ENCODE measurements at places on chromosomes 1 and 21. TPM values are rescaled to one million over a fixed set of nuclear protein-coding genes. Genes with fewer than 3 reads are reported as not detected.

The SLAMF8 gene
- 5.7 TPM for polyA plus RNA-seq

The CA6 gene
- not detected for polyA plus RNA-seq

The YOD1 gene
- 1.6 TPM for polyA plus RNA-seq

The ADSS2 gene
- 26.3 TPM for polyA plus RNA-seq

DNA sequence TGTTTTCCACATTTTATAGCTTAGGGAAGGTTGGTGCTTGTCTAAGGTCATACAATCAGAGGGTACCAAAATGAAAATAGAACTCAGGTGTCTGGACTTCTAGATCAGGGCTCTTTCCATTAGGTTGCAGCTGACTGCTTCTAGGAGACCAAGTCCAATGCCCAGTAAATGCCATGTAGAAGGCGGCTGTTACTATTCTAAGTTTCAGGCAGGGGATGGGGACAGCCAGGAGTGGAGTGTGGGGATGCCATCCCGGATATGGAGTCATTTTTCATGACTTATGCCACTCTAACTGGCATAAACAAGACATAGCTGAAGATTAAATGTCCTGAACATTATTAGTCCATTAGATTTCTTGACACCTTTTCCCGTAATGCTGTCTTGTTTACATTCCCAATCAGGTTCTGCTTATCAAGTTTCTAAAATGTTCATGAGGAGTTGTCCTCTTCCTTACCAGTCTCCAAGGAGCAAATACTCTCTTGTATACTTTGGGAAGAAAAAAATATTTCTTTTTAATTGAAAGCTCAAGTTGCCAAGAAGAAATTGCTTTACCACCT lies 31.5 kb downstream of the XCL1 start:
- DNase-seq: no peak

DNA sequence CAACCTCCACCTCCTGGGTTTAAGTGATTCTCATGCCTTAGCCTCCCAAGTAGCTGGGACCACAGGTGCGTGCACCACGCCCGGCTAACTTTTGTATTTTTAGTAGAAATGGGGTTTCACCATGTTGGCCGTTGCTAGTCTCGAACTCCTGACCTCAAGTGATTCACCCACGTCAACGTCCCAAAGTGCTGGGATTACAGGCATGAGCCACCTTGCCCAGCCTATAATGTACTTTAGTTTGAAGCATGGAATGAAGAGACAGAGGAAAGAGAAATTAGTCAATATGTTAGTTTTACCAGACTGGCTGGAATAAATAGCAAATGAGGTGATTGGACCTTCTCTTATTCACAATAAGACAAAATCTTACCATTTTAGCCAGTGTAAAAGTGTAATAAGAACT lies 89.0 kb downstream of the GTF2B start:
- no peak for DNase-seq

GRCh38 chr1:226920446-226920894 lies 19.6 kb upstream of the COQ8A start:
- no peak for DNase-seq

DNA sequence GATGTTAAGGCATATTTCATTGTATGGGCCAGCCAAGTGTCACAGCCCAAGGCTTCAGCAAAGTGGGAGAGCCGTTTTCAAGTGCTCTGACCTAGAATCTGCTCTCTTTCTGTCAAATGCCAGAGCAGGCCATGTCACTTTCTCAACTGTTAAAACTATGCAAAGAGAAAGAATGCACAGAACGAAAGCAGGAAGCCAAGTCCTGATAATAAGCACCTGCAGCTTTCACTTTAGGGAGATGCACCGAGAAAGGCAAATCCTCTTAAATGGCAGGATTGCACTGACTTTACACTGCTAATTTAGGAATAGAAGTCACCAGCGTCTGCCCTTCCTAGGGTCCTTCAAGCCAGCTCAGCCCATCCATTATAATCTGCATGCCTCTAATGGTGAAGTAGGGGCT lies 49.2 kb upstream of the NTPCR start:
- DNase-seq: no peak

DNA sequence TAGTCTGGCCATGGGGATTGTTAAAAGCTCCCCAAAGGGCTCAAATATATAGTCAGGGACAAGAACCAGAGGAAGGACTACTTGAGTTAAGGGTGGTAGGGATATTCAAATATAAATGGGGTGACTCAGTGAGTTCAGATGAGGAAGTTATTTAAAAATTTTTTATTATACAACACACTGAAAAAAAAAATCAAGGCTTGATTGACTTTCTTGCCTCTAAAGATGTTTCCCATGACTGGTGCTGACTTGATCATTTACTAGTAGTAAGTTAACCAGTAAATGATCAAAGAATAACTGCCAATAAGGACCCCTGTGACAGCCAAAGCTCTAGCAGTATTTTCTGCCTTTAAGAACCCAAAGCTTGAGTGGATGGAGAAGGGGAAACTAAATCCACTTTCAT lies 357.6 kb upstream of the NR5A2 start:
- no peak for DNase-seq

- DNase-seq: no peak
These were observed 3.1 kb downstream of the VPS26C start for GRCh38 chr21:37263827-37264600.

DNA sequence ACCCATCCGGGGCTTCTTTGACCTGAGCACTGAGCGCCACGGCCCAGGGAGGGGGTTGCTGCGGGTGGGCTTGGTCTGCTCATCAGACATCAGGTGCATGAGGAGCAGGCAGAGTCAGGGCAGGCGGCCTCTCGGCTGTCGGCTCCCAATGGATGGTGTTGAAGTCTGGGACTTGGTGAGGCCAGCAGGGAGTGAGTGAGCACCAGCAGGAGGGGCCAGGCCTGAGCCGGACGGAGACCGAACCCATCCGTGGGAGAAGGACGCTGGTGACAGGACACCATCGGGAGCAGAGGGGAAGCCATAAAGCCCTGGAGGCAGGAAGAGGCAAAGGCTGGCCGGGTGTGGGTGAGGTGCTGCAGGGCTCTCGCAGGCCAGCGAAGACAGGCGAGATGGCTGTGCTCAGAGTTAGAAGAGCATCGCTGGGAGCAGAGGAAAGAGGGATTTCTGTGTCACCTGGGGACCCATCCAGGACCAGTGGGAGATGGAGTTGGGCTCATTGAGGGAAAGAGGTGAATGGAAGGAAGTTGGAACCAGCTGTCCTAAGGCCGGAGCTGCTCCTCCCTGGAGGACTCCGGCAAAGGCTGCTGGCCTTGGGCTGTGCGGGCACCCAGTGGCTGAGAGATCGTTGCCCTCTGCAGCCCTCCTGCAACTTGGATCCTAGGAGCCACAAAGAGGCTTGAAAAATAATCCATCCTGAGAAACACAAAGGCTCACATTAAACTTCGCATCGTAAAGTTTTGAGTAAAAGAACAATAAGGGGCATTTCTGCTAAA lies 49.9 kb downstream of the PDE9A start:
- DNase-seq: no peak

DNA sequence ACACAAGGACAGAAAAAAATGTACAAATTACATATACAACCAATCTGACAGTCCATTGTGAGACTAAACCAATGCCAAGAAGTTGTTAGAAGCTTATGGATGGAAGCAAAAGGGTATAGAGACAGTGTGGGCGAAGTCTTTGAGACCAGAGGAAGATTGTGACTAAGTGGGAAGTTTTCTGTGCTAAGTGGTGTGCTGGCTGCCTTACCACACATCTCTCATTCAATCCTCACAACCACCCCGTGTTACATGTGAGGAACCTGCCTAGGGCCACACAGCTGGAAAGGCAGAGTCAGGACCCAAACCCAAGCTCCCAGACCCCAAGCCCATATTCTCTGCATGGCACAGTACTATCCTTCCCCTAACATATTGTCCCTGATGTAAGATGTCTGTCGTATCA lies 53.5 kb upstream of the DUSP10 start:
- no peak for DNase-seq

GRCh38 chr1:190949939-190950338 lies 472.3 kb upstream of the BRINP3 start:
- DNase-seq: no peak

DNA sequence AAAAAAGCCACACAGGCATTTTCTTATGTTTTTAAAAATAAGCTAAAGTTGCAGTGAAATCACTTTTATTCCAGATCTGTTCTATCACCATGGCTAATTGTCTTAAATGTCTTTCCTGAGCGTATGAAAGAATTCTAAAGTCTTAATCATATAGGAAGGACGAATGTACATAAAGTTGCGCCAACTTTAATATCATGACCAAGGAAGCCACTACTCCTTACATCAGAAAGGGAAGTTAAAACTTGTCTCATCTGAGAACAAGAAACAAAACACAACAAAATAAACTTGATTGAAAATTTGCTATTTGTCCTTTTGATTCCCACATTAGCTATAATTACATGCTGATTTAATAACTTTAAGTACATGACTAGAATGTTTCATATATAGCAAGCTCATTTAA lies 26.5 kb downstream of the CNIH4 start:
- peak; percentile 26 for DNase-seq

Measured in CD14-positive monocyte (primary cell).